ENCODE measurements at places on chromosomes 2 and 18. TPM values are rescaled to one million over a fixed set of nuclear protein-coding genes. Genes with fewer than 3 reads are reported as not detected.

Gene GKN1
- not detected for total RNA-seq

Gene LINC00305
- not detected for total RNA-seq

Gene AFF3
- total RNA-seq: 25.9 TPM

Gene ICA1L
- 21.8 TPM for total RNA-seq

Gene EGR4
- total RNA-seq: 0.13 TPM

Gene DYNAP
- total RNA-seq: not detected

Gene LHCGR
- total RNA-seq: 0.35 TPM

Gene TCF23
- total RNA-seq: 26.3 TPM

Gene TMEM18
- 33.6 TPM for total RNA-seq

Gene PAIP2B
- 13.0 TPM for total RNA-seq

Gene KANSL1L
- 36.1 TPM for total RNA-seq

Gene DCDC2C
- 0.95 TPM for total RNA-seq
